Fibroblast of upper back skin (primary cell): ENCODE measurements at places on chromosomes 4 and X.
A peak's percentile ranks its signal among the peaks of the same experiment; 100 is the strongest.

GRCh38 chr4:78956975-78957374 lies 17.7 kb upstream of the PAQR3 start:
- no peak for DNase-seq

- DNase-seq: no peak
Observed at GRCh38 chrX:49992853-49993252, 70.5 kb downstream of the CLCN5 start.

GRCh38 chr4:40769266-40769665 lies 19.5 kb downstream of the NSUN7 start:
- peak; percentile 31 for DNase-seq

- no peak for DNase-seq
Observed at GRCh38 chrX:48942895-48943294, 14.5 kb downstream of the OTUD5 start.

- peak; percentile 33 for DNase-seq
Observed at GRCh38 chr4:119526786-119527550, 101.6 kb downstream of the PDE5A start.

DNA sequence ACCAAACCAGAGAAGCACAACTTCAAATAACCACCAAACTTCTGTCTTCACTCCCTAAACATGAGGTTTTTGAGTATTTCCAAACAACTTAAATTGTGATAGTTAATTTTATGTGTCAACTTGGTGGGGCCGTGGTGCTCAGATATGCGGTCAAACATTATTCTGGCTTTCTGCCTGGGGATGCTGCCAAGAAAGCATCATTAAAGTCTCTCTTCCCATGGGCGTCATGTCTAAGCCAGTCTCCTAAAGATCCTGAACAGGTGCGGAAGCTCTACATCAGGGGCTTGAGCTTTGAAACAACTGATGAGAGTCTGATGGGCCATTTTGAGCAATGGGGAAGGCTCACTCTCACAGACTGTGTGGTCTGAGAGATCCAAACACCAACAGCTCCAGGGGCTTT lies 24.1 kb upstream of the SOD3 start:
- DNase-seq: peak; percentile 48

DNA sequence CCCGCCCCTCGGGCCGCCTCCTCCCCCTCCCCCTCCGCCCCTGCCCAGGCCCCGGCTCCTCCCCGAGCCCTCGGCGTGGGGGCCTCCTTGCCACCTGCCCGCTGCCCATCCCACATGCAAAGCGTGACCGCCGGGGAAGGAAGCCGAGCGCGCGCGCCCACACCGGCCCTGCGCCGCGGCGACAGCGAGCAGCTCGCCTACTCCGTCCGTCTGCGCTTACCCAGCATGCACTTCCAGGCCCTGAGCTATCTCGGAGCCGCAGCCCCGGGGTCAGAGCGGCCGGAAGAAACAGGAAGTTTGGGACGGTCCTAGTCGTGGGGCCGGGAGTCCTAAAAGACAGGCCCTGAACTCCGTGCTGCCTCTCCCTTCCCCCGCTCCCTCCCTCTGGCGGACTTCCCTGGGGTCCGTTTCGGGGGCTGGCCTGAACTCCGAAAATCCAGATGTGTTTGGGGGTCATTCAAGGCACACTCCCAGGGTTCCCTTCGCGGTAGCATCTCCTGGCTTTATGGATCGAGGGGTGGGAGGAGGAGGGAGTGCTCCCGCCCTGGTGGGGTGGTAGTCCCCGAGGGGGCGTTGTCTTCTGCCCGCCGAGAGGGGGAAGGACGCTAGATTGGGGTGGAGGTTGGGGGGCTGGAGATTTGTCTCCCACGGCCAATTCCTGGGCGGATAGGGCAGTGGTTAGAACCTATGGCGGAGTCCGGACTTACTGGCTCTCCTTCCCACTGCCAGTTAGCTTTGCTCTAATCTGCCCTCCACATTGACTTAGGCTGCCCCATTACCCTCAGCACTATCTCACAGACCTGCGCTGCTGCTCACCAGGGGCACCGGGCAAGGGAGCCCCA lies 25.0 kb upstream of the BCORL1 start:
- DNase-seq: peak; percentile 34

GRCh38 chrX:15755091-15755490 lies 17.0 kb downstream of the CA5B start:
- DNase-seq: no peak

DNA sequence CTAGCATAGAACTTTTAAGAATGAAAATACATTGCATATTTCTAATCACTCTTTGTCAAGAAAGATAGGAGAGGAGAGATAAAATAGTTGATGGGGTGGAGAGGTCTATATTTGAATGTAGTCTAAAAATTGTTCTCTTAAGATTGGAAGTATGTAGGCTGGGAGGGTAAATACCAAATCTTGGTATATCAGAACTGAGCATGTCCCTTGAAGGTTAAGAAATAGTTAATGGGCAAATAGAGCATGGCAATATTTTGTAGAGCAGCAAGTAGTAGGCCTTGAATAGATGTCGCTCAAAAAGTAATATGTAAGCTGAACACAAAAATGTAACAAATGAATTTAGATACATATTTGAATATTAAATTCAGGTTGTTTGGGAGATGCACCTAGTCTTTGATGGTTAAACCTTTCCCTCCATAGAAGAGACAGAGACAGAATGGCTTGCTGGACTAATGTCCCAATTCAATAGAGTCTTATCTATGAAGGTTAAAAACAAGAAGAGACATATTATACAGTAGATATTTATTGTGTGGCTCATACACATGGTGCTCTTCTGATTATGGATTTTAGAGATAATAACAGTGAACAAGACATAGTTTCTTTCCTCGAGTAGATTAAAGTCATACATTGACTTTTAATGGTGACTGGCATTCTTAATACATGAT lies 12.5 kb downstream of the ALB start:
- DNase-seq: no peak

- no peak for DNase-seq
Observed at GRCh38 chr4:152290366-152290921, 245.4 kb downstream of the FBXW7 start.

DNA sequence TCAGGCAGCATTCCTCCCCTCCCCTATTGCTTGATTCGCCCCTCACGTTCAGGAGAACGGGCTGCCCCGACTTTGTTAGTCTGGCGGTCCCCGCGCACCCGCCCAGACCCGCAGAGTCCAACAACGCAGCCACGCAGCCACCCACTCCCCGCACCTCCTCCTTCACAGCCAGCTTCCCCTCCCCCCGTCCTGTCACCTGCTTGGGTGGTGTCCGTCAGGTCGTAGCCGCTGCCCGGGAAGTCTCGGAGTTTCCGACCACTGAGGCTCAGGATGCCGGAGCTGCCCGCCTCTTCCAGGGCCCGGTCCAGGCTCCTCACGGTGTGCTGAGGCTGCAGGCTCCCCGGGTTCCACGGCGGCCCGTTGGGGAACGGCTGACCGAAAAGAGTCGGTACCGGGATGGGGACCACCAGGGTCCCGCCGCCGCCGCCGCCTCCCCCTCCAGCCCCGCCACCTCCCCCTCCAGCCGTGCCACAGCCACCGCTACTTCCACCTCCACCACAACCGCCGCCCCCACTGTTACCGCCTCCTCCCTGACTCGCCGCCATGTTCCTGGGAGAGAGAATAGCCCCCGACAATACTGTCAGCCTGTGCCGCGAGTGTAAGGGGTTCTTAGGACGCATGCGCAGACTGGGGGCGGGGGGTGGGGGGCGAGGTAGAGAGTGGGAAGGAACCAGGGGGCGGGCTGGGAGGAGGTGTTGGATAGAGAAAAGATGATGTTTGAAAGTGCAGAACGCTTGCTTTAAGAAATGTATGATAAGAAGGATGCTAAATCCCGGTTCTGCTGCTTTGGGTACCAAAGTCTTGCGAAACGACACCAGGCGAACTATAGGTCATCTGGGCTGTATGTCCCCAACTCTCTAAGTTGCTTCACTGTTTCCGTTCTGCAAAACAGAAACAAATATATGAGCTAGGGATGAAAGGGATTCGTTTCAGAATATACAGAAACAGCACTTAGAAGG lies at the start of gene LRCH2:
Gene LRCH2, minus strand, starts transcription at position 600 of the 959 bp plus-strand sequence. Its CDS starts 55 bp downstream, at position 545.
- peak; percentile 60 for DNase-seq

DNA sequence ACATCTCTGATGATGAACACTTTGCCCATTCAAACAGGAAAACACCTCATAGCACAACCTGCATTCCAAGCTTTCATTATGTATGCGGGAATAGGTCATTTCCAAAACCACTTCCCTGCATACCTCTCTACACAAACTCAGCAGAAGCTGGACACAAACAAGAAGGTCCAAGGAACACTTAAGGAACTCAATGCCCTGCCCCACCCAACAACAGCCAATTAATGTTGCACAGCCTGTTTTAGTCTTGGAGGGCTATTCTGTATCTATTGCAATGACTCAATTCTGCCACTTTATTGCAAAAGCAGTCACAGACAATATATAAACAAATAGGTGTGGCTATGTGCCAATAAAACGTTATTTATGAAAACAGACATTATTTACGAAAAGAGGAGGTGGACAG lies 16.7 kb downstream of the OPHN1 start:
- DNase-seq: no peak

DNA sequence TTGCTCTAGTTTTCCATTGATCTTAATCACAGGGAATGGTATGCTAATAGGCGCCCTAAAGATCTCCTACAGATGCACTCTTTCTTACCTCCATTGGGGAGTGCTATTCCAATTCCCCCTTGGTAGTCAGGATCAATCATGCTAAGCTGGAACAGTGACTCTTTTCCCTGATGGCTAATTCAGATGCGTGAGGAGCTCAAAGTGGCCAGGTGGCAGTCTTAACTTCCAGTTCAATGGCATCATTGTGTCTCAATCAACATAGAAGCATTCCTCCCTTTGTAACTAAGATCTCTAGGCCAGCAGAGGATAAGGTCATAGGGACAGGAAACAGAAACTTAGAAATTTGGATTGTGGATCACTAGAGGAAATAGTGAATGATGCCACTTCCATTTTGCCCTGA lies 216.8 kb downstream of the GRID2 start:
- DNase-seq: no peak

GRCh38 chr4:125084608-125085007 lies 230.1 kb upstream of the FAT4 start:
- DNase-seq: no peak

DNA sequence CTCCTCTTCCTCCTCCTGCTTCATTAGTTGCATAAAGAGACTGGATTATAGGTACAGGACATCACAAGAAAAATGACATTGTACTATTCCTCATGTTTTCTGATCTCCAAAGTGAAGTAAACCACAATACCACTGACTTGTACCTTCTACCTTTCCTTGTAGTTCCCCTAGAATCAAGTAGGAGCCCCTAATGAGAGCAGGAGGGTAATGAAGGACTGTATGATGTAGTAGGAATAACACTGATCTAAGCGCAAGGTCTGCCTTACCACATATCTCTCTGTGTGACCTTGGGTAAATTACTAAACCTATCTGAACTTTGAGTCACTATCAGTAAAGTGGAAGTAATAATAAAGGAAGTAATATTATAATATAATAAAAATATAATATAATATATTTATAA lies 3.6 kb downstream of the VSIG4 start:
- no peak for DNase-seq

DNA sequence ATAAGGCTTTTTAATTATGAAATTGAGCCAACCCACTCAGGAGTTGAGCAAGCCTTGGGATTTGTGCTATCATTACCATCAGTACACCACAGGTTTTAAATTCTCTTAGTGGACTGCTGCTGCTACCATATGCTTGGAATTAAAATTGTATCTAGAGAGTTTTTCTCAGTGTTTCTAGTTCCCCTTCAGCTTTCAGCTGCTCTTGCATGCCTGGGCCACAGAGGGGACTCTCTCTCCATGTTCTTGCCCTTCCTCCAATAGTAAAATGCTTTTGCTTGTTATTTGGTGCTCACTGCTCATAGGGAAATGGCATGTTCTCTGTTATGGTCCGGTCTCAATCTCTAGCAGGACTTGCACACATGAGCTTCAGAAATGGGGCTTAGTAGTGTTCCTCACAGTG lies 101.9 kb downstream of the IGSF1 start:
- DNase-seq: no peak

- DNase-seq: no peak
Observed at GRCh38 chrX:133639726-133640125, 224.4 kb upstream of the GPC4 start.
